Upper lobe of left lung (tissue), 6 donors: ENCODE measurements at places on chromosomes 7 and 10.

GRCh38 chr7:5230265-5231067, 40.4 kb downstream of the WIPI2 start:
- DNase-seq: no peak

DNA sequence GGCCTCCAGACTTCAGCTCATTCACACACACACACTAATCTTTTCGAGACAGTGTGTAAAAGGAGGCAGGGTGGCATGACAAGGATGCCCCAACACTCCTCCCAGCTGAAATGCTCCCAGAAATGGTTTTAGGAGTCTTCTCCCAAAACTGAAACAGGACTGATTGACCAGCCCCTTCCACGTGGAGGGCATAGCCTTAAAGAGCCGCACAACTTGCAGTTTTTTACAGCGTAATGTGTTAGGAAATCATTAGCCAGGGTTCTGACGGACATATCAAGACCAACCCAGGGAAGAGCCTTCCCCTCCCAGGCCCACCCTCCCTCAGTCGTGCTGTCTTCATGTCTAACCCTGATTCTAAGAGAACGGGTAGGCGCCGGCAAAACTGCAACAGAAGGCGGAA, 224.6 kb downstream of the TNS3 start:
- no peak for DNase-seq

GRCh38 chr7:38306914-38307313, 33.5 kb upstream of the TARP start:
- DNase-seq: no peak

- no peak for DNase-seq
Measured at GRCh38 chr7:71144963-71145362, 13.0 kb downstream of the GALNT17 start.

GRCh38 chr7:151822541-151823181, 54.3 kb downstream of the PRKAG2 start:
- no peak for DNase-seq
